ENCODE measurements at places on chromosomes 7 and 10.

DNA sequence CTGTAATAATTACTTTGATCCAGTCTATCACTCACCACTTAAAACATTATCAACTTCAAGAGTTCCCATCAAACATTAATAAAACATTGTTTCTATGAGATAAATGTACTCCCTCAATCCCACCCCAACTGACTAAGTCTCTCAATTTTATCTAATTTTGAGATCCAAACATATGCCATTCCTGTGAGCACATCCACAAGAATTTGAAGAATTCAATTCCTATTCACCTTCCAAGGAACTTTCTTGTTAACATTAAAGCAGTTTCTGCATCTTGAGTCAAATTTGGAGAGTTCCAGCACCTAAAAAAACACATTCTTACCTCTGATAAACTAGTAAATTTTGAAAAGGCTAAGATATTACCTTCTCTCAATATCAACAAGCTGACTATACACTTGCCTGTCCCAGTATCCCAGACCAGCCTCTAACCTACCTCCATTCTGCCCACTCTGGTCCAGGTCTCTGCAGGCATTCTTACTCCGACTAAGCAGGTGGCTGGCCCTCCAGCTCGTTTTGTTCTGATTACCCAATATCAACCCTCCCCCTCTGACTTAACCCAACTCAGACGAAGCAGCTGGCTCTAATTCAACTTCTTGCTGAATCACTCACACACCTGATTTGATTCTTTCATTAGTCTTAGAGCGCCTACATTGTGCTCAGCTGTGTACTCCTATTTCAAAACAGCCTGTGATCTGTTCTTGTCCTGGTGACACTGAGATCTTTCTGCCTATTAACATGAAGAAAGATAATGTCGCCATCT is 275.2 kb downstream of the IPMK start:
- DNase-seq = no peak

- no peak for DNase-seq
Observed at GRCh38 chr7:131889572-131890150, 333.2 kb upstream of the PODXL start.

- peak; percentile 87 for DNase-seq
Observed at GRCh38 chr7:107594961-107595737, 15.1 kb downstream of the BCAP29 start.

DNA sequence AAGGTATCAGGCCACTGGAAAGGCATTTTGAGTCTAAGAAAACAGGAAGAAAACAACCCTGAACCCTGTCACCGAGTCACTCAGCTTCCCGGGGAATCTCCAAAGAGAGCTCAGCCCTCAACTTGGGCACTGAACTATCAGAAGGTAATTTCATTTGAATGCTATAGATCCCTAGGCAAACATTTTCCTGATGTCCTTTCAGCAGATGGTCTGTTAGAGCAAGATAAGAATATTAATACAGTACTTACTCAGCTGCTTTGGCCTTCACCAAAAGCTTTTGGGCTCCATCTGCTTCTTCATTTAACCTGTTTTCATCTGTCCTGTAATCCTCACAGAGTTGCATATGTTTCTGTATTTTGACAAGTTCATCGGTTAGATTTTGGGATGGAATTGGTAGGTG is 34.2 kb upstream of the LAMB1 start:
- no peak for DNase-seq
